AG08395 (cell line): ENCODE measurements at places on chromosomes 13 and 19.

DNA sequence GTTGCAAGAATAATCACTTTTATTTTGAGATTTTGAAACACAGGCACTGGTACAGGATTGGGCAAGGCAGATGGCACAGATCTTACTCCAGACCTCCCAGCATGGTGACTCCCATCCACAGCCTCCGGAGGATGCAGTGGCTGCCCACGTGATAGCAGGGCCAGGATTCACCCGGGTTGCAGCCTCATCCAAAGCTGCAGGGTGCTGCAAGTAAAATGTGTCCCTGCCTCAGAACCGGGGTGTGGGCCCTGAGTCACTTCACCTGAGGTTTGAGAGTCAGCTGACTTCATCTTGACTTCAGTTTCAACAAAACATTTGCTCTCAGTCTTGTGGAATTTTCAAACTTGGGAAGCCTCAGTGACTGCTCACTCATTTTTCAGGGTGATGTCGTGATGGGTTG, 201.9 kb downstream of the FGF9 start:
- DNase-seq = no peak

DNA sequence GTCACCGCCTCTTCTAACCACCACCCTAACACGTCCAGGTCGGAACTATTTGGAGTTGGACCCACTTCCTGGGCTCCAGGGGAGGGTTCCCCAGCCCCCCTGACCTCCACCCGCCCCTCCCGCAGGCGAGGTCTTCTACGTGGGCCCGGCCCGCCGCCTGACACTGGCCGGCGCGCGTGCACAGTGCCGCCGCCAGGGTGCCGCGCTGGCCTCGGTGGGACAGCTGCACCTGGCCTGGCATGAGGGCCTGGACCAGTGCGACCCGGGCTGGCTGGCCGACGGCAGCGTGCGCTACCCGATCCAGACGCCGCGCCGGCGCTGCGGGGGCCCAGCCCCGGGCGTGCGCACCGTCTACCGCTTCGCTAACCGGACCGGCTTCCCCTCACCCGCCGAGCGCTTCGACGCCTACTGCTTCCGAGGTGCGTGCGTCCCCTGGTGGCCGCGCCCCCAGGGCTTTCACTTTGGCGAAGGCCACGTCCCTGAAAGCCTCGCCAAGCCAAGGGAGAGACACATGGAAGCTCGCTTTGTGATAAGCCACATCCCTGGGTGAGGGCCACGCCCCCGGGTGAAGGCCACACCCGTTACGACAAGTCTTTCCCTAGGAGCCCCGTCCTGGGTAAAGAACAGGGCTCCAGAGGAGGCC, 13.2 kb downstream of the NCAN start:
- DNase-seq = peak; percentile 80

DNA sequence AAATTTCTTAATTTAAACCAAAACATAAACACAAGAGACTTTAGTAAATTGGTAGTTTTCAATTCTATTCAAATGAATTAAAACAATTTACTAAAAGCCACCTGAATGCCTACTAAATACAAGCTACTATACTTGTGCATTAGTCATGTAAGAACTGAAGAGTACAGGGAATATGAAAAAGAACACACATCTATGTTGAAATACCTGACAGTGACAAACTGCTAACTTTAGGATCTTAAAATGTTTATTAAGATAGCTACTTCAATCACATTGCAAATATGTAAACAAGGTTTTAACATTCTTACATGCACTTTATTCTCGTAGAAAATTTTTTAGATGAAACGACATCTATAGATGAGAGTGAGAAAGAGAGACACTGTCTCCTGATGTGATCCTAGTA, 4.1 kb downstream of the SPRYD7 start:
- DNase-seq = no peak

GRCh38 chr13:44206434-44206833, 167.2 kb upstream of the SERP2 start:
- no peak for DNase-seq

DNA sequence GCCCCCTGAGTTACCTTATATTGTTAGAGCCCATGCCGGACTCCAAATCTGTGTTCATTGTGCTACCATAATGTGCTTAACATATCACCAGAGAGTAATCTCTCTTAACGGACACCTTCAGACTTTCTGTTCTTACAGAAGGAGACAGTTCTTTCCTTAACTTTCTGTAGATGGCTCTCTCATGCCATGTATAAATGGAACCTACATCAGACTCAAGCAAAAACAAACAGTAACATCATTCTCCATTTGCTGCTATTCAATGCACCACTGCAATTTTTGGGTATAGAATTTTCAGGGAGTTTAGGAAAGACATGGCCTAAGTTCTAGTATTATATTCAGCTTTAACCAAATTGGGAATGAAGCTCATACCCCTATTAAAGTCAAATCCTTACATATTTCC, 12.6 kb upstream of the UGGT2 start:
- DNase-seq = no peak

DNA sequence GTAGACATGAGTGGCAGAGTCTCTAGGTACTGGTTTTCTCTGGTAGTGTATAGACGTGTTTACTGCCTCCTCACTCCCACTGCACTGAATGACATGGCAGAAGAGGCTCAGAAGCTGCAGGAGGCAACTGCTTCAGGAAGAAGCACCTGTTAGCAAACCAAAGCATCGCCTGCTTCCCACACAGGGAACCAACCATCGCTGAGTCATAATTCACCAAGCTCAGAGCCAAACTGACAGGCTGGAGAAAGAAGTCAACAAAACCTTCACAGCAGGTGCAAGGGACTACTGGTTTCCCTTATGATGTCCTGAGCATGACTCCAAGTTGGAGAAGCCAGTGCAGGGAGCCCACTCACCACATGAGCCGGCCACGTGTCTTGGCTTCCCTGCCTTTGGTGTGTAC, 69.8 kb downstream of the KCTD12 start:
- no peak for DNase-seq

DNA sequence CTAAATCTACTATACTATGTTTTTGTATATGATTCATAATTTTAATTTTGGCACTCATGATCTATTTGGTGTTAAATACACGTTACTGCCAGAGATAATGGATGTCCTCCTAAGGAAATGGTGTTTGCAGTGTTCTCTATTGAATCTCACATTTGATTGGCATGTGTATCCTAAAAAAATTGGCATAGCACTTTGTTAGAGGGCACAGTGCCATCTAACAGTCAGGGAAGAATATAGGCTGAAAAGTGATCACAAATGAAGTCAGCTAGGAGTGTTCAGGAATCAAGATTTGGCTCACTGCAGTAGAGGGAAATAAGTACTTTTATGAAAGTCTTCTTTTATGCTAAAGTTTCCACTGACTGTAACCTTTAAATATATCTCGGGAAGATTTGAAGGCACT, 624.6 kb downstream of the GPC6 start:
- no peak for DNase-seq

- no peak for DNase-seq
These were observed 28.3 kb upstream of the SERPINE3 start for GRCh38 chr13:51311231-51311630.

GRCh38 chr13:42864952-42865767, 83.8 kb downstream of the FAM216B start:
- no peak for DNase-seq

GRCh38 chr19:3881272-3882040, 971 bp downstream of the ATCAY start:
- DNase-seq = no peak

GRCh38 chr13:23618341-23618740, 48.1 kb downstream of the TNFRSF19 start:
- DNase-seq = peak; percentile 78

GRCh38 chr13:32783067-32783466, 196.8 kb downstream of the PDS5B start:
- DNase-seq = no peak

- no peak for DNase-seq
These were observed 3.0 kb downstream of the GADD45GIP1 start for GRCh38 chr19:12953799-12954611.

- peak; percentile 94 for DNase-seq
These were observed at the start of gene ZNF45 for GRCh38 chr19:43934985-43935708. ZNF45 (minus strand) TSS chr19:43935282; CDS start chr19:43922185, 13,097 bp downstream.

DNA sequence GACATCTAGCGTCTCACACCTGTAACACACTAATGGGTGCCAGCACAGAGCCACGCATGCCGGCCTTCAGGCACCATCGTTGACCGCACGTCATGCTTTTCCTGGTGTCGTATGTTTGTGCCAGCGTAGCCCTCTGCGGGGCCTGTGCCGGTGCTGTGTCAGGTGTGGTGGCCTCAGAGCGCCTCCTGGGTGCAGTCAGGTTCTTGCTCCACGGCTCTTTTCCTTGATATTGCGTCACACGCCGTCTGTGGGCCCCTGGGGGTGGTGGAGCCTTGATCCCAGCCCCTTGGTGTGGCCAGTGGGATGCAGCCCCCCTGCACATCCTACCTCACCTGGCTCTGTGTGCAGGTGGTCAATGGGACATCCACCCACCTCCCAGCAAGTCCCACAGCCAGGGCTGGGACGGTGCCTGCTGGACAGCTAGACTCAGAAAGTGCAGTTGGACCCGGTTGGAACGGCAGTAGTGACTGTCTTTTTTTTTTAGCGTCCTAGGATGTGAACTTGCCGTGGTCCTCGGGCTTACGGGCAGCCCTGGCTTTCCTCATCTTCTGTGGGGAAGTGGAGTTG, 24.5 kb downstream of the TFDP1 start:
- DNase-seq = no peak

DNA sequence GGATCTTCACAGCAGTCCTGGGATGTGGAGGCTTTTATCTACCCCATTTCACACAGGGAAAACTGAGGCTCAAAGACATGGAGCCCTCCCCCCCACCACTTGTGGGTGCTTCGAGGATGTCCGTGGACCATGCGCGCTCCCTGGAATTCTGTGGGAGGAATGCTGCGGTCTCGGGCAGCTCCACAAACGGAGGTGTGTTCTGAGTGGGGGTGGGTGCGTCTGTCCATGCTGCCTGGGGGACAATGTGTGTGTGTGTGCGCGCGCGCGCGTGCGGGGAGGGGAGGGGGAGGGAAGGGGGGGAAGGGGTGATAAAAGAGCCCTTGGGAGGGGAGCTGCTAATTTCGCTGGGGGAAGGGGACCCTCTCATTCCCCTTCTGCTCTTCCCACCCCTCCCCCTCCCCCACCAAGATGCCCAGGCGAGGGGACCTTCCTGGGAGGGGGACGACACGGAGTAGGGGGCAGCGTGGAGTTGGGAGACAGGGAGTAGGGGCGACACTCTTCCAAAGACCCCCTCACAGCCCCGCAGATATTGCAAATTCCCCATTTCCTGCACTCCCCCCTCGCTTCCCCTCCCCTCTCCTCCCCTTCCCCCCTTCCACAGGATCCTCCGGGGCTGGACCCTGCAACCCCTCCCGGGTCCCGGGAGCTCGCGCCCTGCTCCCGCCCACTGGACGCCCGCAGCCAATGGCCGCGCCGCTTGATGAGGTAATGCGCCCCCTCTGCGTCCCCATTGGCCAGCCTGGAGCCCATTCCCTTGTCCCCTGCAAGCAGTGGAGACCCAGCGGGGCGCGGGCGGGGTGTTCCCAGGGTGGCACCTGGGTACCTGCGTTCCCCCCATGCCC, 18.9 kb upstream of the ZNRF4 start:
- DNase-seq = peak; percentile 96

DNA sequence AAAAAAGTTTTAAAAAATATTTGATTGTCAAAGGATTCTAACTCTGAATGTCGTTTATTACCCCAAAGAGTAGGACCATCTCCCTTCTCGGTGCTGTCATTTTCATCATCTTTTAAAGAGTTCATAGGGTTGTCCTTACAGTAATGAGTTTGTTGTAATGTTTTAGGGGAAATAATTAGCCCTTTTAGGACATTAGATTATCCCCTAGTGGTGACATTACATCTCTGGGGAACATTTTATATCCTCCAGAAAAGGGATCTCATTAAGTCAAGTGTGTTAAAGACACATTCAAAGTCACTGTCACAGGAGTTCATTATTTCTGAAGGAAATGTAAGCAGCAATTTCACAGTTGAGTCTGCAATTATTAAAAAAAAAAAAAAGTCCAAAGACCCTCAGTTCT, 99.3 kb upstream of the GJB6 start:
- no peak for DNase-seq

DNA sequence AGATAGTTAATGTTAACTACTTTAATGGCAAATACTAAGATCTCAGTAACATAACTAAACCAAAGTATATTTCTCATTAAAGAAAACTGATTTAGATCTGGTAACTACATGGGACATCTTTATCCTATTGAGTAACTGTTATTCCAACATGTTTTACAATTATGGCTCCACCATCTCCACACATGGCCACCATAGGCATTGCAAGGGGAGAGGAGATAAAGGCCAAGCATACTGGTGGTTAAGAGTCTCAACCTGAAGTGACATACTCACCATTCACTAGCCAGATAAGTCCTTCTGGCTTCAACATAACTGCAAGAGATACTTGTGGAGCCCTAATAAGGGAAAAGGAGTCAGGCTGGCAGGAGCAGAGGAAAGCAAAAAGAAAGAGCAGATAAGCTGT, 1586.4 kb upstream of the SPRY2 start:
- DNase-seq = no peak

DNA sequence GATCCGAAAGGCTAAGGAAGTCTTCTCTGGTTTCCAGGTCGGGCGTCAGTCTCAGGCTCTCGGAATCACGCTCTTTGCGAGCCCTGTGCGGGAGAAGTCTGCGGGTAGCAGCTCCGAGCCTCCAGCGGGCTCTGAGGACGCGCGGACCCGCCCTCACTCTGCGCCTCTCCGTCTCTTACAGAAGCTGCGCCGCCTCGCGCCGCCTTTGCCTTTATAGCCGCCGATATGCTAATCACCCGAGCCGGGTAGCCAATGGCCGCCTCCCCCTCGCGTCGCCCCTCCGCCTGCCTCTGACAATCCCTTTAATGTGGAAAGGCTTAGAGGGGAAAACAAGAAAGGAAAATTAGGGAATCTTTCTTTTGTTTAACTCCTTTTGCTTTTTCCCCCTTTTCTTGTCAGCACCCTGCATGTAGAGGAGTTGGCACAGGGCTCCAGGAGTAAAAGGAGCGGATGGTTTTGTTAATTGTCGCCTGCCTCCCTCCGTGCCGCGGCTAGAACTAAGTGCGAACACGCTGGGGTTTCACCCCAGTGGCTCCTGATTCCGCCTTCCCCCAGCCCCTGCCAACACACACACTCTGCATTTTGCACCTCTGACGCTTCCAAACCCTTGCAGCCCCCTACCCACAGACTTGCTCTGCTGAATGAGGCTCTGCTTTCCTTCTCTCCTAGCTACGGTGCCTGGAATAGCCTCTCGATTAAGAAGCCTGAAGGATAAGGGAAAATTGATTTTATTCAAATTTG, at the start of gene PCDH8:
Gene PCDH8 (minus strand): TSS at position 186 of the 741 bp plus-strand sequence. CDS start 204 bp downstream, outside the sequence.
- no peak for DNase-seq
